ENCODE measurements at places on chromosomes 6 and 20.

GRCh38 chr6:168943231-168943905, 310.3 kb downstream of the THBS2 start:
- DNase-seq: no peak

DNA sequence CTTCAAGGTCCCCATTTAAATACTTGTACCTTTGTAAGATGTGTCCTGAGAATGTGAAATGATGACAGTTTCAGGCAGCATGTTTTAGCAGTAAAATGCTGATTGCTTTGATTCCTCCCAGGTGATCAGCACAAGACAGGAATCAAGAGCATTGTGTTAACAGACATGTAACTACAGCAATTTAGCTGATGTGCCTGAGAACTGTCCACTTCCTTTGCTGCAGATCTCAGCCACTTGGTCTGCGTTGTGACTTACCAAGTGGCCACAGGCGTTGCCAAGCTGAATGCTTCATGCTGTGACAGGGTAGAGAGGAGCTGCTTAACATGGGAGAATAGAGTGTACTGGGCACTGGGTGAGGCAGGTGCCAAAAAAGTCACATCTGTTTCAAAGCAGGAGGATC, 767.0 kb upstream of the POU3F2 start:
- DNase-seq: no peak

GRCh38 chr6:6760002-6760401, 171.5 kb downstream of the LY86 start:
- DNase-seq: no peak

- DNase-seq: no peak
Measured at GRCh38 chr6:116287689-116288282, 8.1 kb upstream of the TSPYL1 start.

- no peak for DNase-seq
Measured at GRCh38 chr6:128597004-128597403, 76.6 kb upstream of the PTPRK start.

GRCh38 chr6:134898575-134898974, 51.3 kb downstream of the ALDH8A1 start:
- no peak for DNase-seq

- no peak for DNase-seq
Measured at GRCh38 chr20:38729767-38730166, 5.5 kb downstream of the SLC32A1 start.

Data from activated CD8-positive, alpha-beta memory T cell treated with anti-CD3 and anti-CD28 coated beads, Interleukin-2, amount 50 U/mL, for 4 hours (primary cell).